ENCODE measurements at places on chromosomes 1 and 21.

DNA sequence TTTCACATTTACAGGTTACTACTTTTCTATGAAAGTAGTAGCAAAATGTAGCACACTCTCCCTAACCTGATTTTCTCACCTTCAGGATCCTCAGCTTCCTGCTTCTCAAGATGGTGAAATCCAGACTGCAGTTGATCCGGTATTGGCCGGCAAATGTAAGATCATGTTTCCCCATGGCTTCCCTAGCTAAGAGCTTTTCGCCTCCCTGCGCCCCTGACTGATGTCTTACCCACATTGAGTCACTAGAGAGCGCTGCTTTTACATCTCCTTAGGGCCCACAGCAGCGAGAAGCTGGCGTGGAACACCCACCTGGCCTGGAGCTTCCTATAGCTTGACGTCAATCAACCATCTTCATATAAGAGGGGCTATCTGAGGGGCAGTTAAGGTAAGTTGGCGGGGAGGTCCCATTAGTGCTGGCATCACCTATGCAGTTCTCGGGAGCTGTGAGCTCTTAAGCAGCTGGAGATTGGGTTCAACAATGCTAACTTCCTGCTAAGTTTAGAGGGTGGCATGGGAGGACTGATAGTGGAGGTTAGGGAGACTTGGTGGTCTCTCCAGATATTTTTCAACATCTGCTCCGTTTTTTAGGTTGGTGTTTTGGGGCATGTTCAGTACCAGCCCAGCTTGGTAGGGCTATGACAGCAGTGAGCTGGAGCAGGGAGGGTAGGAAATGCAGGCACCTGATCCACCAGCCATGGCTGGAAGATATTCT lies 5.5 kb downstream of the PTPN7 start:
- DNase-seq = no peak

- no peak for DNase-seq
Observed at GRCh38 chr1:17890815-17891191, 135.7 kb downstream of the ACTL8 start.

- no peak for DNase-seq
Observed at GRCh38 chr1:211797994-211798393, 32.6 kb downstream of the LPGAT1 start.

DNA sequence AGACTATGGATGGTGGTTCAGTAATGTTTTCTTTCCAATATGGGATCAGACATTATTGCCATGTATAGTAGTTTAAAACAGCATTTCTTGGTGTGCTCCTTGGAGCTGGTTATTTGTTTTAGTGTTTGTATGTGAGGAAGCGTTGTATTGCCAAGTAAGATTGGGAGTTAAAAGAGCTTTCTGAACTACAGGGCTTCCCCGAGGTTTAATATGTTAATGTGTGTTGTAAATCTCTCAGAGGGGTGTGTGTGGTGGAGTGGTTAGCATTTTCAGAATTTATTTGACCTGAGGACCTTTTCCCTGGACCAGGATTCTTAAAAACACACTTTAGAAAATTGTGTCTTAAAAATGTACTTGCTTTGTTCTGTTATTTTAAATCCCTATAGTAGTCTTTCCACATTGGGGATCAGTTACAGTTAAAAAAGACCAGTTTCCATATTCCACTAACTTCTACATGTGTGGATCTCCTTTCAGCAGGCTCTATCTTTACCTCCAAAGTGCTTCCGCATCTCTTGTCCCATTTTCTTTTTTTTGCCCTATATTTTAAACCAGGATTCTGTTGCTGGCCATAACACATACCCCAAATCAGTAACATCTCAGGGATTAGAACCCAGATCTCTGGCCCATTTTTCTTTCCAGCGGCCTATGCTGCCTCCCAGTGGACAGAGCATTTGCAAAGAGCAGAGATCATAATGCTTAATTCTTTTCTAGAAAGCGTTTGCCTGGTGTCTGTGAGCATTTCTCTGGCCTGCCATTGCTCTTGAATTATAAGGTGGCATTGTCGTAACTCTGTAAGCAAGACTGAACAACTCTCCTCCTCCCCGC lies 58.6 kb downstream of the PBX1 start:
- no peak for DNase-seq

DNA sequence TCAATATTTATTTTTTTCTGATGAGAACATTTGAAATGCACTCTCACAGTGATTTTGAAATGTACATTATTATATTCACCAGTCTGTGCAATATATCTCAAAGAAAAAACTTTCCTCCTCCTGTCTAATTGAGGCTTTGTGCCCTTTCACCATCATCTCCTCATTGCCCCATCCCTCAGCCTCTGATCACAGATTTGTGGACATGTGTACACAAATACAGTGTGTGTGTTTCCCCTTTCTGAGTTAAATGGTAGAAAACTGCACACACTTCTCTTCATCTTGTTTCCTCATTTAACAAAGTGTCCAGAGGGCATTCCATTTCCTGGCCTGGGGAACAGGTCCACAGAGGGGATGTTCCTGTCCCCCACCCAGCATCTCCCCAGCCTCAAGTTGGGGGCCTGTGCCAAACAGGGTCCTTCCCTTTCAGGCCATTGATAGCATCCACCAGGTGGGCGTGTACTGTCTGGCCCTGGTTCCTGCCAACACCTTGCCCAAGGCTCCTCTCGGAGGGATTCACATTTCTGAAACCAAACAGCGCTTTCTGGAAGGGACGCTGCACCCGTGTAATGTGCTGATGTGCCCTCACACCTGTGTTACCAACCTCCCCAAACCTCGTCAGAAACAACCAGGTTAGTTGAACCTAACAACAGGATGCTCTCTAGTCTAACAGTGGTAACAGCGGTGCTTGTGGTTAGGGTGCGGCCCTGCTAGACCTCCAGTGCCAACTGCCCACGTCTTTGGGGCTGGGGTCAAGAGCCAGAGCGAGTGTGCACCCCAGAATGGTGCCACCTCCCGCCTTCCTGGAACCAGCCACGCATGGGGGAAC lies 54.6 kb downstream of the S100B start:
- no peak for DNase-seq

DNA sequence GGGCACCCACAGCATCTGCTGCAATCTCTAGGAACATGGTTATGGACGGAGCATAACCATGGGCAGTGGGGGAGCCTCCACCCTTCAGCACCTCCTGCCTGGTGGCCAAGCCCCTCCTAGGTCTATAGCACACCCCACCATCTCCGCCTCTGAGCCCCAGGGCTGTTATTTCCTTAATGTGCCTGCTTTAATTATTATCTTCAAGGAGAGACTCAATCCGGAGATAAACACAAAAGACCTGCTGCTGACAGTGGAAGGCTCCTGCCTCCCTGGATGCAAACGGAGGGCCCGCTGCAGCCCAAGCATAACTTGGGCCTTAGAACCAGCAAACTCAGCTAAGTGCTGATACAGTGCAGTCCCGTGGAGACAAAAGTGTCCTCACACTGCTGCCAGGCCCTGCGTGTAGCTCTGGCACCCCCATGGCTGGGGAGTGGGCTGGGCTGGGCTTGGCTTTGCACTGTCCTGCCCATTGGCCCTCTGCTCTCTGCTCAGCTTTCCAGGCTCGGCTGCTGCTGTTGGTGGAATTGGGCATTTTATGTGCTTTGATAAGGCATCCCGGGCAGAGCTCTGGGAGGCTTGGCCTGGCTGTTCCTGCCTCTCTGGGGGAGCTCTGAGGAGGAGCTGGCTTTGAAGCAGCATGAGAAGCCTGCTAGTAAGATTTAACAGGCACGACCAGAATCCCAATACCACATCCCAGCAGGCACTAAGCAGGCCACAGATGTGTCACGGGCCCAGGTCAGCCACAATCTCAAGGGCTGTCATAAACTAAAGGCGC lies 620.2 kb downstream of the PTPRU start:
- no peak for DNase-seq

GRCh38 chr1:57908147-57908890 lies 484.5 kb upstream of the DAB1 start:
- DNase-seq = no peak
